ENCODE measurements at places on chromosomes 4 and X.

DNA sequence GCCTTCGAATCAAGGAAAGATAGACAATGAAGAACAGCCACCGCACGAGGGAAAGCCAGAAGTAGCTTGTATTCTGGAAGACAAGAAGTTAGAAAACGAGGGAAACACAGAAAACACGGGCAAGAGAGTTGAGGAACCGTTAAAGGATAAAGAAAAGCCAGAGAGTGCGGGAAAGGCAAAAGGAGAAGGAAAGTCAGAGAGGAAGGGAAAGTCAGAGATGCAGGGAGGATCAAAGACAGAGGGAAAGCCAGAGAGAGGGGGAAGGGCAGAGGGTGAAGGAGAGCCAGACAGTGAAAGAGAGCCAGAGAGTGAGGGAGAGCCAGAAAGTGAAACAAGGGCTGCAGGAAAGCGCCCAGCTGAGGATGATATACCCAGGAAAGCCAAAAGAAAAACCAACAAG lies 1.4 kb downstream of the TCEAL2 start:
- DNase-seq = no peak

- DNase-seq = no peak
Observed at GRCh38 chr4:19024047-19024446, 1002.5 kb upstream of the LCORL start.

DNA sequence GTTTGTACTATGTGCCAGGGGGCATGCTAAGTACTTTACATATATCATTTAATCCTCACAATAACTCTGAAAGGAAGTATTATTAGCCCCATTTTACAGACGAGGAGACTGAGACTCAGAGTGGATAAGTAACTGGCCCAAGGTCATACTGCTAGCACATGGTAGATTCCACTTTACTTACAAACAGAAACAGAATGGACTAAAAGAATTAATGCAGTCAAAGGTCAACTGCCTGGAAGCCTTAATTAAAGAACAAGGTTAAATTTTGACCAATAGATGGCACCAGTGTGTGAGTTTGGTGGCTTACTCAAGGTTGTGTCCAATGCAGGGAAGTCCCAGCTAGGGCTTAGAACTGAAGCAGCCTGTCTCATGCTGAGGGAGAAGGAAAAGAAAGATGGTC lies 4.7 kb downstream of the RIPPLY1 start:
- DNase-seq = peak; percentile 75

DNA sequence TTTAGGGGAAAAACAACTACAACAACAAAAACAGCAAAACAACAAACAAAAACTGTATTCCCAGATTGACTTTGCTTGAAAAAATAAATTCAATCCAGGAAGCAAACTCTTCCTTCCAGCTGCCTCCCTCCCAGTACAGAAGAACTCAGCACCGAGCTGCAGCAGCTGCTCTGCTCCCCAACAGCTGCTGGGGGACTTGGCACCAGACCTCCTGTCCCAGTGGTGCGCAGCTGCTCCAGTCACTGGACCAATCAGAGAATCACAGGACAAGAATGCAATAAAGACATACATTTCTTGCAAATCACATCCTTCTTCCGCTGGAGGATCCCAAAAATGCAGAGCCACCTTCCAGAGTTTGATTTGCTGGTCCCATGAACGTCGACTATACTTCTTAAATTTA lies 11.8 kb upstream of the FAM53A start:
- no peak for DNase-seq

DNA sequence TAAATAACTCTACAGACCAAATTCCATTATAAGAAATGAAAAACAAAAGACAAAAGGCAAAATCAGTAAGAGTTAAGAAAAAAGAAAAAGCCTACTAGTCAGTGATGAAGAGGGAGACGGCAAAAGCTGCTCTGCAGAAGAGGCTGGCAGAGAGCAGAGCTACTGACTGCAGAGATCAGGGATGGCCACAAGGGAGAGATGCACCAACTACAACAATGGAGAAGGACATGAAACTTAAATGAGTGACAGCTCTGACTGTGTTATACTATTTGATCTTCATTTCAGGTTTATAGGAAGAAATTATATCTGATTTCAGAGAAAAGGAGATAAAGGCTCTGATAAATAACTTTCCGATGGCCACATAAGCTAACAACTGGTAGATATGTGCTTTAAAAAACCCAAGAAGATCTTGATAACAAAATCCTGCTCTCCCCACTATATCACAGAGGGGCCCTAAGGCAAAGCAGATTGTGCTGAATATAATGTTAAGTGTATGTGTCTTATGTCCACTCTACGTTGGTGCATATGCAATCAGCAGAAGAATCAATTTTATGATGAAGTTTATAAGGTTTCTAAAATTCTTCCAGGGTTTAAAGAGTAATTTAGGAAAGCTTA lies 58.4 kb upstream of the COX18 start:
- peak; percentile 59 for DNase-seq

DNA sequence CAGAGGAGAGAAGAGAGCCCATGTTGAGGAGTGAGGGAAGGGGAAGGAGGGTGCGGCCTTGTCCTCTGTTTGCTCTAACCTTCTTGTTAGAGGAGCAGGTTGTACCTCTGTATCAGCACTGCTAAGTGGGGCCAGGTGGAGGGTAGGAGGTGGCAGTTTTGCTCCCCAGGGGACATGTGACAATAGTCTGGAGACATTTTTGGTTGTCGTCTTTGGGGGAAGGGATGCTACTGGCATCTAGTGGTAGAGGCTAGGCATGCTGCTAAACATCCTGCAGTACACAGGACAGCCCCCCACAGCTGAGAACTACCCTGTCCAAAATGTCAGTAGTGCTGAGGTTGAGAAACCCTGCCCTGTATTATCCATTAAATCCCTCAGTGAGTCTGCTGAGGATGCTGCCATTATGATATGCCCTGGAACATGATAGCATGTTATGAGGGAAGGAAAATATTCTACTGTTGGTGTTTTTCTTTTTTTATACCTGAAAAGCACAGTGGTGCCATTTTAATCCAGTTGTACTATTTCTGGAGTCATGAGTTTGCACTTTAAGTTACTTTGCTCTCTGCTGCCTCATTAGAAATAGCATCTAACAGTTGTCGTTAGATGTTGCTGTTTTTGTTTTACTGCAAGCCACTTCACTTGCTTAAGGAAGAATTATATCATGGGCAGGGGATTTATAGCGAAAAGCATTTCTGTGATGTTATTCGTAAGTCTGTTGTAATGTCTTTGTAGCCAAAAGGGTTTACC lies 90.6 kb downstream of the LRP2BP start:
- DNase-seq = peak; percentile 90

DNA sequence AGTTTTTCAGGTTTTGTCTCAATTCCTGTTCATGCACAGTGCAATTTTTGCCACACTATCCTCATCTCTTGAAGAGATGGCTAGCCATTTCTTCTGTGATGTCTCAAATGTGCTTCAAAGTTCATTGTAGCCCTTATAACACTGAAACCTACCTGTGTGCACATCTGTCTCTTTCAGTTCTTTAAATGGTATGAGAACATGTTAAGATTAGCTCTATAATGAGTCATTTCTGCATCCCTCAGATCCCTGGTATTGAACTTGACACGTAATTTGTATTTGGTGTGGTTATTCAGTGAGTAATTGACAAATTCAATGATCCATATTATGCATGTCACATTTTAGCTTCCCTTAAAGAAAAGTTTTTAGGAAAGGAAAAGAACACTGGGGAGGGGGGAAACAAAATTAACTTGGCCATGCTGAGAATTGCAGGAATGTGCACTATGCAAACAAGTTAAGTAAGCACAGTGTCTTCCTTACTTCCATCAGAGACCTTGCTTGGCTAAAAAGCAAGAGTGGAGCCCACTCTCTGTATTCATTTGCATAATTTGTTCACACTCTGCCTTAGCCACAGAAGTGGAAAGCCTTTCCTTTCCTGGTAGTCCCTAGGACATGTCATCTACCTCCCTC lies 659.8 kb upstream of the MAGEB2 start:
- no peak for DNase-seq

DNA sequence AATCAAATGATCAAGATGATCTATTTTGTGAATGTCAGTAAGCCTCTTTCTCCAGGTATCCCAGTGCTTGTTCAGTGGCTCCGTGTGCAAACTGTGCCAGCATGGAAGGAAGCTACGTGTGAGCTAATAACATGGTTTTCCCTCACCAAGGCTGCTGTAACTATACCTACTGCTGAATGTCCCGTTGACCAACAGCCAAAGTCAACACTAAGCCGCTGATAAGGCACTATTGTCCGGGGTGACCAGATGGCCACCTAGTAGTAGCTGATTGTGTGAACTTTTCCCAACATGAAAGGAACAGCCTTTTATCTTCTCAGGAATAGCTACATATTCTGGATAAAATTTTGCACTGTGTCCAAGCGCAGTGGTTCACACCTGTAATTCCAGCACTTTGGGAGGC lies 58.0 kb upstream of the ABCG2 start:
- no peak for DNase-seq

DNA sequence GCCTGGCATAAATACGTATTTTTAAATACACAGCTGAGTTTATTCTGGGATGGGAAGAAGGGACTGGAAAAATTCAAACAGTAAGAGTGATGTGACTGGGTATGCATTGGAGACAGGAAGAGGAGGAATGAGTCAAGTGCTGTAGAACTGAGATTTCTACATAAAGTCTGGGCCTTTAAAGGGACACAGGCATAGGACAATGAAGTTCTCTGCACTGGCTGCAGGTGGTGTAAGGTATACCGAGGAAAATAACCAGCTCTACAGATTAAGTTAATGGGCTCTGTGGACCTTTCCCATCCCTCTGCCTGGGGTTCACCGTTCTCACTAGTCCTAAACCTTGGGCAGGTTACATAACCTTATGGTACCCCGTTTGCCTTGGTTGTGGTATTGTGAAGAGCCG lies 68.7 kb downstream of the DHX15 start:
- DNase-seq = peak; percentile 64

DNA sequence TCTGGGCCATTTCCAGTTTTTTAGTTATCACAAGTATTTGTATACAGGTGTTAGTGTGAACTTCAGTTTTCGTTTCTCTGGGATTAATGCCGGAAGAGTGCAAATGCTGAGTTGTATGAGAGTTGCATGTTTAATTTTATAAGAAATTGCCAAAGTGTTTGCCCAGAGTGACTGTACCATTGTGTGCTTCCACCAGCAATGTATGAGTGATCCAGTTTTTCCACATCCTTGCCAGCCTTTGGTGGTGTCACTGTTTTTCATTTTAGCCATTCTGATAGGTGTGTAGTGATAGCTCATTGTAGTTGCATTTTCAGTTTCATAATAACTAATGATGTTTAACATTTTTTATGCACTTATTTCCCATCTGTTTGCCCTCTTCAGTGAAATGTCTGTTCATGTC lies 18.4 kb downstream of the PLS3 start:
- no peak for DNase-seq
